LHCN-M2 (cell line): ENCODE measurements at places on chromosomes 16 and 17. TPM values are rescaled to one million over a fixed set of nuclear protein-coding genes. Genes with fewer than 3 reads are reported as not detected.

CDH11 gene
- total RNA-seq: 57.7 and 77.5 TPM in 2 replicates

GOSR2 gene
- total RNA-seq: 28.7 and 39.2 TPM in 2 replicates

RAMP2 gene
- 0.26 and 0.92 TPM in 2 replicates for total RNA-seq

PSME3IP1 gene
- total RNA-seq: 102 and 109 TPM in 2 replicates

SLFN13 gene
- 0.92 and 1.2 TPM in 2 replicates for total RNA-seq

HSPB9 gene
- not detected in 2 replicates for total RNA-seq

JMJD8 gene
- total RNA-seq: 68.1 and 71.2 TPM in 2 replicates

LRRC36 gene
- total RNA-seq: not detected in 2 replicates

IGF2BP1 gene
- total RNA-seq: 5.6 and 6.4 TPM in 2 replicates

KRT32 gene
- total RNA-seq: not detected in 2 replicates

NLRC3 gene
- not detected in 2 replicates for total RNA-seq

MPO gene
- total RNA-seq: not detected in 2 replicates

TBC1D3E gene
- total RNA-seq: not detected in 2 replicates

IL32 gene
- total RNA-seq: 9.6 and 12.3 TPM in 2 replicates

KRT12 gene
- not detected in 2 replicates for total RNA-seq
